ENCODE measurements at places on chromosomes 3 and 15.

DNA sequence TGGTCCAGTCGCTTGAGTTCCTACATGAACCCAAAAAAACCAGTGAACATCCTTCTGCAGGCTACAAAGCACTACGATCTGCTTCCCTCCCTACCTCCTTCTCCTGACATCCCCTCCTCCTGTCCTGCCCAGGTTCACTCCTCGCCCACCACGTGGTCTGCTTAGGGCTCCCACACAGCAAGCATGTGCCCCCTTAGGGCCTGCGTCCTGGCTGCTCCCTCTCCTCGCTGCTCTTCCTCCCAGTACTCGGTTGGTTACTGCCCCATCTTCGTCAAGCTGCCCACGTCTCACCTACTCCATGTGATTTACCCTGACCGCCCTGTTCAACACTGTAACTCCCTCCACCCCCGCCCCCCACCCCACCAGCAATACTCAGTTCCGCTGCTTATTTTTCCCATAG, 20.8 kb upstream of the ATP13A3 start:
- no peak for DNase-seq

DNA sequence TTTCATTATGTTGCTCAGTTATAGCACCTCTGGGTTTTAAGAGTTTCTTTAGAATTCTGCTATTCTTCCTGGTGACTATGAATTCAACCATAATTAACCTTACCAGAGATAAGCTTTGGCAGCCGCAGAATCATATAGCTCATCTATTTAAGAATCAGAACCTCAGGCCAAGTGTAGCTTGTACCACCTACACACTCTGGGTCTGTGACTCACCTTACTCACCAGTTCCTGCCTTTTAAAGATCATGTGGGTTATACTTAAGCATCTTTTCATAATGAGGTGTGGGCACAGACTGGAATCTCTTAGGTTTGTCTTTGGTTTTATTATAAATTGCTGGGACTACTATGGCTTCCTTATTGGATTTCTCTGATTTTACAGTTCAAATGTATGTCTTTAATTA, 21.9 kb downstream of the CDV3 start:
- no peak for DNase-seq

- DNase-seq, result peak; percentile 15
Measured at GRCh38 chr3:160686955-160687535, 10.1 kb downstream of the ARL14 start.

DNA sequence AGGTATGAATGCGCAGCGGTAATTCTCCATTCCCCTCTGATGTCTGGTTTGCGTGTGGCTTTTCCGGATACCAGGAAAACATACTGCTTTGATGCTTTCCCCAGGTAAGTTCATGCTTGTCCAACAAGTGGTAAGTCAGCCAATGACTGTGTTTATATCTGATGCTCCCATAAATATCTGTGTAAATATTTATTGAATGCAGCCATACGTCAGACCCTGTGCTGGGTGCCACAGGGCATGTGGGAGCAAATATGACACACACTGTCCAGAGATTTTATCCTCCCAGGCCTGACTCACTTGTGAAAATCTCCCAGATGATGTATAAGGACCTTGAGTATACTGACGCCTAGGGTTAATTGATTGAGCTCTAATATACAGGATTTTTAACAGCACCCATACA, 29.6 kb upstream of the CEMIP start:
- DNase-seq, result no peak

DNA sequence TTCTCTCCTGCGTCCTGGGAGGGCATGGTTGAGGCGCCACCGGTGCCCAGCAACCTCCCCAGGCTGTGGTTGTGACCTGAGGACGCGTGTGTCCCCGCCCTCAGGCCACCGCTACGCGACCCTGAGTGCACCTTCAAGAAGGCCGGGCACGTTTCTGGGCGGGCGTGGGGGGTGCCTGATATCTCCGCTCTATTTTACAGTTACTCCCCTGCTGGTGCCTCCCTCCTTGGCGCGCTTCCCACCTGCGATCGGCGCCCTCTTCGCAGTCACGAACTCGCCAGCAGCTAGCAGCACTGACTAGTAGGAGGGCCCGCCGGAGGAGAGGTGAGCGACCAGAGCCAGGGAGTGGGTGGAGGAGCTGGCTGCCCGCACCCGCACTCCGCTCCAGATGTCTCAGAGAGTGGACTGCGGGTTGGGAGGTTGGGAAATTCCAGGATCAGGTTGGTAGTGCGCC, 43.2 kb upstream of the POLG start:
- no peak for DNase-seq

- DNase-seq, result no peak
Measured at GRCh38 chr3:111666041-111666735, 71.0 kb upstream of the ZBED2 start.

GRCh38 chr3:197224034-197224444, 74.4 kb downstream of the DLG1 start:
- DNase-seq, result peak; percentile 62

- peak; percentile 2 for DNase-seq
Measured at GRCh38 chr3:198079771-198080520, 119.9 kb downstream of the LMLN start.

DNA sequence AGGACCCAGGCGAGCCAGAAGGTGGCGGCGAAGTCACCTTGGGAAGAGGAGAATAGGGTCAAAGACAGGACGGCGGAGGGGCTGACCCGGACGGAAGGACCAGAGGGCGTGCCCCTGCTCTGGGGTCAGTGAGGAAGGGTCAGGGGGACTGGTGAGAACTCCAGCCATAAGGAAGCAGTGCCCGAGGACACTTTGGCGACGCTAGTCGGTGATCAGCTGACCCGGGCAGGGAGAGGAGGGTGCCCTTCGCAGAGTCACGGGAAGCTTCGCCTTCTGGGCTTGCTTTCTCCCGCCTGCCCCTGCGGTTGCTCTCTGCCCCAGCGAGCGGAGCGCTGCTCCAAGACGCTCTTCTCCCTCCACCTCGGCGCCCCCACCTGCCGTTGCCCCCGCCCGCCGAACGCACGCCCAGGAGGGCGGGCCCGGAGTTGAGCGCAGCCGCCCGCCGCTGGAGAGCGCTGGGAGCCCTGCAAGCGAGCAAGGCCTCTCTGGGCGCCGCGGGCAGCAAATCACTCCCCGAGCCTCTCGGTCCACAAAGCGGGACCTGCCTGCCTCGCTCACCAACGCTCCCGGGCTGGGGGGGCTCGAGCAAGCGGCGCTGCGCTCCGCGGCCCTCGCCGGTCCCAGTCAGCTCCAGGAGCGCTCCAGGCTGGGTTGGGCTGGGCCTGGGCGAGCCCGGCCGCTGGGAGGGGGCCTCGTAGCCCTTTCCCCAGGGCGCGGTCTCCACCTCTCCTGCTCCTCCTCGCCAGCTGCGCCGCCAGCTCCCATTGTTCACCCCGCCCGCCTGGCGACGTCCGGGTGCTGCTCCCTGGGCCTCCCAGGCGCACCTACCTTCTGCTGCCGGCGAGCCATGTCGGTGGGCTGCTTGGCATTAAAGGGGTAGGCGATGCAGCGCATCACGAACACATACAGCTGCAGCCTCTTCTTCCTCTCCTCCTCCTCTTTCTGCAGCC, 1.2 kb downstream of the CADPS start:
- DNase-seq, result peak; percentile 54

DNA sequence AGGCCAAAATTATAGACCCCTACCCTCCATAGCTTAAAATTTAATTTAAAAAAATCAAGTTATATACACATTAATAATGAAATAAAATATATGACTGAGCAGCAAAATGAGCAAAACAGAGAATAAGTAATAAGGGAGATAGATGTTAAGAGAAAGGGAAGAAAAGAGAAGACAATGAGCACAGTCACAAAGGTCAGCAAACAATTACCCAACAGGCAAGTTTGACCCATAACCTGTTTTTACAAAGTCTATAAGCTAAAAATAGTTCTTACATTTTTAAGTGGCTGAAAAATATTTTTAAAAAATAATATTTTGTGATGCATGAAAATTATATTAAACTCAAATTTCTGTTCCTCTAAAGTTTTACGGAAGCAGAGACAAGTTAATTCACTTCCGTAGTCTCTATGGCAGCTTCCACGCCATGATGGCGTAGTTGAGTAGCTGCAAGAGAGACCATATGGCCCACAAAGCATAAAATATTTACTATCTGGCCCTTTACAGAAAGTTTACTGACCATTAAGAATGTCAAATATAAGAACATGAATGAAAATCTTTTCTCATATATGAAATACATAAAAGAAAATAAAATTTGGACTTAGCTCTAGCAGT, 47.5 kb downstream of the ACAP2 start:
- DNase-seq, result no peak

- DNase-seq, result peak; percentile 0
Measured at GRCh38 chr3:2765002-2765579, 345.1 kb downstream of the IL5RA start.

All from fibroblast of skin of right quadriceps (primary cell).